ENCODE measurements at places on chromosomes 6 and 20.

- DNase-seq: no peak
Measured at GRCh38 chr6:7134999-7135745, 27.4 kb downstream of the RREB1 start.

GRCh38 chr6:92763274-92763584 is 656.1 kb downstream of the EPHA7 start:
- DNase-seq: no peak

DNA sequence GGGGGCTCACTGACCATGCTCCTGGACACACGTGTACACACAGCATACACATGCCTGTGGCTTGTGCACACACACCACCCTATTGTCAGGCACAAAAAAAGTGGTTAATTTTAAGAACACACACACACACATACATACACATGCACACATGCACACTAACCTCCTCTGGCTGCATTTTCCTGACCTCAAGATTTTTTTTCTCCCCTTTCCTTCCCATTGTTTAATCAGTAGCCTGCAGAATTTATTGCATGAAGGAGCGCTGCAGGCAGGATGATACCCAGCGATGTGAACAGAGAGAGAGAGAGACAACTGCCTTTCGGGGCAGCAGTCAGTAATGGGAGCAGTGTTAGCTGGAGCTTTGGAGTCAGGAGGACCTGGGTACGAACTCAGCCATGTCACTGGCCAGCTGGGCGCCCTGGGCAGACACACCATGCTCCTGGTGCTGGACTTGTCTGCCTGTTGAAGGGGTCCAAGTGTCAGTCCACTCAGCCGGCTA is 990 bp upstream of the TRAF3IP2 start:
- no peak for DNase-seq

DNA sequence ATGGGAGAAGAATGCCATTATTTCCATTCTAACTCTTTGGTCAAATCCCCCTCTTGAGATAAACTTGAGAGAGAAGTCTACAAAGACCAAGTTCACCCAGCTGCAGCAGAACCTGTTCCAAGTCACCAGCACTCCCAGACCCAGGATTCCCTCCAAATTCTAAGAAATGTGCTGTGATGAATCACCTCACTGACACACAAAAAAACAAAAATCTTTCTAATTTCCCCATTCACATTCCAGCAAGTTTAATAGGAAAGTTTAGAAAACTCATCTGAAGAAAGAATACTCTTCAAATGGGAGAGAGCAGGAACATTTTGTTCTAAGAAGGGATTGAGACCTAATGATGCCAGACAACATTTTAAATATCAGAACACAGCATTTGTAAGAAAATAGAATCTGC is 213.6 kb upstream of the PLCB4 start:
- peak; percentile 70 for DNase-seq

GRCh38 chr6:22435151-22435550 is 134.2 kb upstream of the HDGFL1 start:
- no peak for DNase-seq

GRCh38 chr20:25685276-25686080 is 11.2 kb downstream of the ZNF337 start:
- no peak for DNase-seq

DNA sequence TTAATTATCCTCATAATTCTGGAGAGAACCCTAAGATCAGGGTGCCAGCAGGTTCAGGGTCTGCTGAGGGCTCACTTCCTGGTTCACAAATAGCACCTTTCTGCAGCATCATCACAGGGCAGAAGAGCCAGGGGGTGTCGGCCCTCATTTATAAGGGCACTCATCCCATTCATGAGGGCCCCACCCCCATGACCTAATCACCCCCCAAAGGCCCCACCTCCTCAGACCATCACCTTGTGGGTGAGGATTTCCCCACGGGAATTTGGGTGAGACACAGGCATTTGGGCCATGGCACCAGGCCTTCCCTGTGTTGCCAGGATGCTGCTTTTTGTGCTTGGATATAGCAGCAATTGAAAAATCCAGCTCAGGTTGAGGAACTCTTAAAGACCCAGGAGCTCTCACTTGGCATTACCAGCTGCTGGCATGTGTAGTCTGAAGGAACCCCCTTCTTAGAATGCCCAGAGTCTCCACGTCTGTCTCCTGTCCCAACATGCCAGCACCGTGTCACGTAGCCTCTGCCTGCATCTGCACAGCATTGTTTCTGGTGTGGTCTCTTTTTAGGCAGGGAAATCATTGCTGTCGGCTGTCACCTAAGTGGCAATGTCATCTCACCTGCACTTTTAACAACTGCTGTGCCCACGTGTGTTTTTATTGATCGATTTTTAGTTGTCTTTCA is 71.5 kb downstream of the RPP40 start:
- no peak for DNase-seq

- DNase-seq: no peak
Measured at GRCh38 chr20:5434116-5434515, 117.4 kb upstream of the PROKR2 start.

- DNase-seq: no peak
Measured at GRCh38 chr20:13632431-13632830, 6.3 kb downstream of the TASP1 start.

- peak; percentile 70 for DNase-seq
Measured at GRCh38 chr6:75334266-75335040, 49.9 kb upstream of the TMEM30A start.

DNA sequence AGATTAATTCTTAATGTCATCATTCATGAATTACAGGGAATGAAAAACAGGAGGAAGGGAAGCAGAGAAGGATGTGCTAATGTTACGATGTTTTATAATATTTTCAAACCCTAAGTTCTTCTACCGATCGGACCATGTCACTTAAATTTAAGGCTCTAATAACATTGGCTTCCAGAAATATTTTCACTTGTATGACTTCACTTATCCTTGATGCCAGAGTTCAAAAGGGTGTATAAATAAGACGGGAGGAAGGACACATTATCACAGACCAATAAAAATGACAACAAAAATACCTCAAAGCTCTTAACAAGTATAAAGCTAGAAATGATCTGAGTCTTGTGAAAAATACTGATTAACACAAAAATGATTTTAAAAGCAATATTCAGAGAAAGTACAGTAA is 370.4 kb upstream of the CITED2 start:
- no peak for DNase-seq

DNA sequence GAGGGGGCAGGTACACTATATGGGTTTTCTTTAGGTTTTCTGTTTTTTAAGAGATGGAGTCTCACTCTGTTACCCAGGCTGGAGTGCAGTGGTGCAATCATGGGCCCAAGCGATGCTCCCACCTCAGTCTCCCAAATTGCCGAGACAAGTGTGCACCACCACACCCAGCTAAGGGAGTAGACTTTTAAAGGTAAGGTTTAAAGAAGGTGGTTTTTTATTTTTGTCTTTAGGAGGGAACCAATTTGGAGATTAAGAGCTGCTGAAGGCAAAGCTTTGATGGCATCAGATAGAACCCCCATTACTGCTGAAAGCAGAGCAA is 7.9 kb downstream of the SRSF6 start:
- DNase-seq: no peak

DNA sequence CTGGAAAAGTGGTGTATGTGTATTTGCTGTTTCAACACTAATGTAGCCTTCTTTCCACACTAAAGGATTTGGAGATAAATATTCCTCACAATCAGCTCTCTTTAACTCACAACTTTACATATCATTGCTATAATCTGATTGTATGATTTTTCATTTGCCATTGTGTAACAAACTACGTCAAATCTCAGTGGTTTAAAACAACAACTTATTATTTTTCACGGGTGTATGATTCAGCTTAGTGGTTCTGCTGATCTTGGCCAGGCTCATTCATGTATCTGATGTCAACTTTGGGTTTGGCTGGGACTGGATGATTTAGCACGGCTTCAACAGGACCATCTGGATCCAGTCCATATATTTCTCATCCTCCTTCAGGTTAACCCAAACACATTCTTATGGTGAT is 55.4 kb upstream of the TMX4 start:
- DNase-seq: no peak

- no peak for DNase-seq
Measured at GRCh38 chr6:48048451-48049146, 62.4 kb downstream of the PTCHD4 start.

- DNase-seq: no peak
Measured at GRCh38 chr6:157069585-157069984, 253.7 kb downstream of the TMEM242 start.

GRCh38 chr6:26328265-26328844 is 36.6 kb upstream of the BTN3A2 start:
- DNase-seq: no peak

GRCh38 chr20:9581509-9581908 is 67.1 kb downstream of the LAMP5 start:
- no peak for DNase-seq

- no peak for DNase-seq
Measured at GRCh38 chr6:149140910-149141290, 176.6 kb upstream of the TAB2 start.

DNA sequence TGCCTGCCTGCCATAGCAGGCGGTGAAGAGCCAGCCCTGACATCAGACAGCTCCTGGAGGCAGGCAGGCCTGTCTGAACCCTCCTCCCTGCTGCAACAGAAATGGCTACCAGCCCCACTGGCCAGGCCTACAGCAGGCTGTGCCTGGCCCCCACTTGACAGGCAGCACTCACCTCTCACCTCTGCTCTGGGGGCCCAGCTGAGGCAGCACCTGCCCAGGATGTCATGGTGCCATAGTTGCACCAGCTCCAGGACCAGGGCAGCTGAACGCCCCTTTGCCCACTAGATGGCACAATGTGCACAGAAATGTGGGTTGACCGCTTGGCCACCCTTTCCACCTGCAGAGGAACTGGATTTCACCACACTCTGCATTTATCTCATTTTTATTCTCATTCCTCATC is 30.6 kb downstream of the MRPL14 start:
- peak; percentile 71 for DNase-seq

DNA sequence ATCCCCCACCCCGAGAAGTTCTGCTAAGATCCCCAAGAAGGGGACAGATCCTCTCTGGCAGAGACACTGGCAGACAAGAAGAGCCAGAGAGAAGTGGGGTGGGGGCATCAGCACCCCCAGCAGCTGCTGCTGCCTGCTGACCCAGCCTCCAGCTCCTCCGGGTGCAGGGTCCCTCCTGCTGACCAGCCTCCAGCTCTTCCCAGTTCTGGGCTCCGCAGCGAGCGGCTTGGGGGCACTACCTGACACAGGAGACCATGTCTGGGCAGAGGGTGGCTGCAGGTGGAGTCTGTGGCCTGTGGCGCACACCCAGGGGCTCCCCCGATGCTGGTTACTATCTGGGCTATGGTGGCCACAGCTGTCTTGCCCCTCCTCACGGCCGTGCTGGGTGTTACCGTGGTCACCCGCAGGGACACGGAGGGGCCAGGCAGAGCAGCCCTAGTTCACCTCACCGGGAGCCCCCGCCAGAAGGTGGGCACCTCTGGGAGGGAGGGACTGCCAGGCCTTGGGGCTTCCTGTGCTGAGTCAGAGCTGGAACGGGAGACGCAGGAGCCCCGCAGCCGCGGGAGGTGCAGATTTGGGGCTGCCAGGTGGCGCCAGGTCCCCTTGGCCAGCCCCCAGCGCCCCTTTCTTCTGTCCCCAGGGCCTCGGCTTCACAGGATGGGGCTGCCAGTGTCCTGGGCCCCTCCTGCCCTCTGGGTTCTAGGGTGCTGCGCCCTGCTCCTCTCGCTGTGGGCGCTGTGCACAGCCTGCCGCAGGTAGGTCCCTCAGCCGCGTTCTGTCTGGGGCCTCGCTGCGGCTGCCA is 630 bp downstream of the LIME1 start:
- no peak for DNase-seq

DNA sequence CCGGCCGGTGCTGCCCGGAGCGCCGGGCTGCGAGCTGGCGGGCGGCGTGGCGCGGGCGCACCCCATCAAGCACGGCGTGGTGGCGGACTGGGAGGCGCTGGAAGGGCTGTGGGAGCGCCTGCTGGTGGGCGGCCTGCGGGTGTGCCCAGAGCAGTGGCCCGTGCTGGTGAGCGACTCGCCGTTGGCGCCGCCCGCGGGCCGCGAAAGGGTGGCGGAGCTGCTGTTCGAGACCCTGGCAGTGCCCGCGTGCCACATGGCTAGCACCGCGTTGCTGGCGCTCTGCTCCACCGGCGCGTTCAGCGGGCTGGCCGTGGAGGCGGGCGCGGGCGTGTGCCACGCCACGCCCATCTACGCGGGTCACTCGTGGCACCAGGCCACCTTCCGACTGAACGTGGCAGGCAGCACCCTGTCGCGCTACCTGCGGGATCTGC is 517 bp downstream of the ACTL10 start:
- no peak for DNase-seq

DNA sequence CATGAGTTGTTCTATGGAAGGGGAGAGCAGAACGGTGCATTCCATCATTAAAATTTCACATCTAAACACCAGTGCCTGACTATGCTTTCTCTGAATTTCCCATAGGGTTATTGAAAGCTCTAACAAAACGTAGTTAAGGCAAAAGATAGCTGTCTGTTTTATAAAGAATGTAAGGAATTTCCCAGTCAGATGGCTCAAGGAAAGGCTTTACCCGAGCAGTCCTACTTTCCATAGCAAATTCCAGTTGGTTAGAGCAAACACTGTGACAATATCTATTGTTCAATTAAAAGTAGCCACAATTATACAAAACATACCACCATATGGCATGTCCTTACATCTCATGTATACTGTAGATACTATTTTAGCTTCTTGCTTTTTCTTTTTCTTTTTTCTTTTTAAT is 1059.5 kb upstream of the FLRT3 start:
- peak; percentile 25 for DNase-seq

- DNase-seq: no peak
Measured at GRCh38 chr6:64591676-64592036, 956.1 kb downstream of the PHF3 start.

GRCh38 chr6:111667931-111668330 is 62.3 kb upstream of the TRAF3IP2 start:
- DNase-seq: no peak

DNA sequence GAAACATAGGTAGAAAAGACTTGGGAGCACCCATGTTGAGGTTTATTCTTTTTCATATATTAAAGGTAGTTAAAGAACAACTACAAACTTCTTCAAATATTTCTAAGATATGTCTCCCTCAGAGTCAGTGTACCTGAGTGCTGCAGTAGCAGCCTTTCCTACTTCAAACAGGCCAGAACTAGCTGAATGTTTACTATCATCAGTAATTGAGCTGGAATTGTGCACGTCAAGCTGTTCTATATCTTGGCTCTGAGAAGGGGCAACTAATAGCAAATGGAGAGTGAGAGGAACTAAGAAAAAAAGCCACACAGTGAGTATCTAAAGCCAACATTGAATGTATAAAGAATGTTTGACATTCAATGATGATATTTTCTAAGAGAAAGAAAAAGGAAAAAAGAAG is 21.7 kb downstream of the MTCL3 start:
- DNase-seq: no peak

GRCh38 chr6:139608466-139609261 is 234.2 kb upstream of the CITED2 start:
- DNase-seq: peak; percentile 56

- no peak for DNase-seq
Measured at GRCh38 chr6:4856785-4857184, 80.6 kb downstream of the CDYL start.

- no peak for DNase-seq
Measured at GRCh38 chr6:96940322-96940721, 15.8 kb downstream of the KLHL32 start.

Measured in fibroblast of upper back skin (primary cell).